ENCODE measurements at places on chromosomes 5 and 9.

- DNase-seq, result peak; percentile 75
Measured at GRCh38 chr5:172187118-172188032, 649 bp downstream of the STK10 start.

DNA sequence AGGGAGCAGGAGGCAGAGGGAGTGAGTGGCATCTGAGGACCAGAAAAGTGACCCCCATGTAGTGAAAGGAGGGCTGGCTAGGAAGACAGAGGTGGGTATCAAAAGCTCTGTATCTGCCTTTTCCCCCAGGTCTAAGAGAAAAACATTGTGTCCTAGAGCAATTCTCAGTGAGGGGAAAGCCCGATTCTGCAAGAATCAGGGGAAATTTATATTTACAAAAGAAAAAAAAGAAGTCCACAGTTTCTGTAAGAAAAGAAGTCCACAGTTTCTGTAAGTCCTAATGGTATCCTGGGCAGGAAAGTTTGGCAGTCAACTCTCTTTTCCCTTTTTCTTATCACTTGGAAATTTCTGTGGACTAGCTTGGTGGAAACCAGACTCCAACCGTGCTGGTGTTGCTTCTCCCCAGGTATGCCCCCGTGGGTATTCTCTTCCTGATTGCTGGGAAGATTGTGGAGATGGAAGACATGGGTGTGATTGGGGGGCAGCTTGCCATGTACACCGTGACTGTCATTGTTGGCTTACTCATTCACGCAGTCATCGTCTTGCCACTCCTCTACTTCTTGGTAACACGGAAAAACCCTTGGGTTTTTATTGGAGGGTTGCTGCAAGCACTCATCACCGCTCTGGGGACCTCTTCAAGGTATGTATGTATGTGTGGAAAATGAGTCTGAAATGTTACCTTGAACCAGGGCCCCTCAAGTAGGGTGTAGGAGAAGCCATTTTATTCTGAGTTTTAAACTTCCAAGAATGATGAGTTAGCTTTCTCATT lies 73.0 kb downstream of the SLC1A3 start:
- DNase-seq, result no peak

DNA sequence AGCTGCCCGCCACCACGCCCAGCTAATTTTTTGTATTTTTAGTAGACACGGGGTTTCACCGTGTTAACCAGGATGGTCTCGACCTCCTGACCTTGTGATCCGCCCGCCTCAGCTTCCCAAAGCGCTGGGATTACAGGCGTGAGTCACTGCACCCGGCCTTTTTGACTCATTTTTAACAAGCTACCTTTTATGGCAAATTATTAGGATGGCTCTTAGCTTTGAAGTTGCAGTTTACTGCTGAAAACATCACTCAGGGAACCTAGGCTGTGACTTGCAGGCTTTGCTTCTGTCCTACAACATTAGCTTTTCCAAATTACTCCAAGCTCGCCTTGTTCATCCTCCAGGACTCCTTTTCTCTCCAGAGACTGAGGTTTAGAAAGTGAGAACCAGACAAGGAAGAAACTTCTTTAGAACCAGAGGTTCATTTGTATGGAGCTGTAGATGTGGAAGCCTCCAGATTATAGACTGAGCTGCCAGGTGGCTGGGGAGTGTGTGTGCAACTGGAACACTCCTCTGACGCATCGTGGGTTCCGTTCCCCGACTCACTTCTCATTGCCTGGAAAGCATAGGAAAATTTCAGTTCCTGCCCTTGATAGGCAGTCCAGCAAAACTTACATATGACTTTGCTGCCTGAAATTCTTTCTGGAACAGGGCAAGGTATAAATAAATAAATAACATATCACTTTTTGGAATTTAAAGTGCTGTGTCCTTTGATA lies 23.8 kb upstream of the SPTAN1 start:
- DNase-seq, result no peak

- no peak for DNase-seq
Measured at GRCh38 chr5:171454549-171454948, 35.1 kb downstream of the FGF18 start.

GRCh38 chr5:154141745-154142221 lies 48.8 kb upstream of the GALNT10 start:
- DNase-seq, result no peak

DNA sequence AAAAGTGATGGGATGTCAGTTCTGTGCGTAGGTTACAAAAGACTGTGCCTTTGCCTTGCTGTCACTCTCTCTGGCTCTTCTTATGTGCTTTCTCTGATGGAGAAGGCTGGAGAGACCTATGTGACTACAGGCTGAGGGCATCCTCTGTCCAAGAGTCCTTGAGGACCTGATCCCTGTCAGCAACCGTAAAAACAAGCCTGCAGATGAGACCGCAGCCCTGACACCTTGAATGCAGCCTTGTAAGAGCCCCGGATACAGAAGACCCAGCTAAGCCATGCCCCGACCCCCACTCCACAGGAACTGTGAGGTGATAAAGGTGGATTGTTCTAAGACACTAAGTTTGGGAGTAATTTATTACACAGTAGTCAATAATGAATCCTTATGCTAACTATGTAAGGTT lies 32.6 kb upstream of the FRRS1L start:
- DNase-seq, result no peak

GRCh38 chr9:93116072-93116961 lies 17.7 kb downstream of the NINJ1 start:
- no peak for DNase-seq

GRCh38 chr9:33229359-33230114 lies 10.4 kb upstream of the SPINK4 start:
- DNase-seq, result no peak

- no peak for DNase-seq
Measured at GRCh38 chr9:115135821-115136778, 18.1 kb upstream of the TNC start.

GRCh38 chr9:114606068-114606467 lies 5.0 kb upstream of the TMEM268 start:
- DNase-seq, result no peak

- DNase-seq, result no peak
Measured at GRCh38 chr9:76585487-76586389, 126.8 kb downstream of the GCNT1 start.

- DNase-seq, result no peak
Measured at GRCh38 chr5:176716320-176716719, 69.0 kb downstream of the TSPAN17 start.

DNA sequence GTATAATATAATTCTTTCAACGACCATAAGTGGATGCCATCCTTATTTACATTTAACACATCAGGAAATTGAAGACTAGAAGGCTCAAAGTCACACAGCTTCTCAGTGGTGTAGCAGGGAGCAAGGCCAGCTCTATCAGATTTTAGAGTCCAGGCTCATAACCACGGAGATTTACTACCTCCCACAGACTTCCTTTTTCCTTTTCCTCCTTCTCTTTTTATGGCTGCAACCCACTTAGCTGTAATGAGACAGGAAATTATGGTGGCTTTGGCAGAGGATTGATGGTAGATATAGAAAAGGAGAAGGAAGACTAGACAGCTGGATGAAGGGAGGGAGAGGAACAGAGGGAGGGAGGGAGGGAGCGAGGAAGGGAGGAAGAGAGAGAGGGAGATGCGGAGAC lies 47.4 kb downstream of the SPEF2 start:
- no peak for DNase-seq

GRCh38 chr5:179454356-179454755 lies 96.0 kb upstream of the RUFY1 start:
- no peak for DNase-seq

DNA sequence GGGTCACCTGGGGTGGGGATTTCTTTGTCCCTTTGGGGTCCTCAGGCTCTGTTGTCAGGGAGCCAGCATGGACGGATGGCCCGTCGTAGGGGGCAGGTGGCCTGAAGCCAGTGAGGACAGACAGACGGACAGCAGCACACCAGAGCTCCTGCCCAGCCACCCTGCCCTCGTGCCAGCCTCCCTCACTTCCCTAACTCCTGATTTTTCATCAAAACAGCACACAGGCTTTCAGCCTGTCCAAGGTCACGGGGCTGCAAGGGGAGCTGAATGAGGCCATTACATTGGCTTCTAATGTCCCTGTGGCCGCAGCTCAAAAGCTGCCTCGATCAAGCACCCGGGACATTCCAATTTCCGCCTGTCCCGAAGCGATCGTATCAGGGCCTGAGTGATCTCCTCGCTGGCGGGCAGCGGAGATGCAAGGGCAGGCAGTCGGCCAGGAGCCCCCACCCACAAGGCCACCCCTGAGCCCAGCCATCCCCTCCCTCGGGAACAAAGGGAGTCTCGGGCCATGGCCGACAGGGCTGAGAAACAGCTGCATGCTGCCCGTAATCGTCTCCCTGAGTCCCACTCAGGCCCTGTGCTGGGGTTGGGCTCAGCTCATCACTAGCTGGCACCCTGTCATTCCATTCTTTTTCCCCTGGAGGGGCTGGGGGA lies 50.5 kb upstream of the RNU6ATAC start:
- DNase-seq, result no peak

GRCh38 chr5:149273237-149273636 lies 1.6 kb downstream of the AFAP1L1 start:
- no peak for DNase-seq

- DNase-seq, result no peak
Measured at GRCh38 chr9:119370816-119371215, 1.6 kb upstream of the BRINP1 start.

- DNase-seq, result no peak
Measured at GRCh38 chr9:27460226-27461023, 63.7 kb upstream of the IFNK start.

GRCh38 chr5:84374568-84374967 lies 10.1 kb downstream of the EDIL3 start:
- DNase-seq, result no peak

GRCh38 chr5:159820692-159821091 lies 95.6 kb upstream of the ADRA1B start:
- no peak for DNase-seq

DNA sequence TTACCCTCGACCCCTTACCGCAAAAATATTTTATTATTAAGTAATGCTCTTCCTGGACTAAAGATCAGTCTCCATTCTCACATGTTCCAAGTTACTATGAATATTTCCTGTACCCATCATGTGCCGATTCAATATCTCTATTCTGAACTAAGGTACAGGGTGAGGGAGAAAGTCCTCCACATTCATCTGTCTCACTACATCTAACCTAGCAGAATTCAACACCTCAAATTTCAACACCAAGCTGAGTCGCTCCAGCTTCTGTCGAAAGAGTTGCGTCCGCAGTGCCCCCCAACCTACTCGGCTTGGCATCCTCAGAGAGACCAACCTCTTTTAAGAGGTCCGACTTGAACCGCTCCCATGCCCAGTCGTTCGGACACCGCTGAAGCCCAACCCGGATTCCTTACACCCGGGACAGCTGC lies 1.0 kb downstream of the CERT1 start:
- no peak for DNase-seq

GRCh38 chr9:18865542-18865941 lies 167.5 kb downstream of the SAXO1 start:
- no peak for DNase-seq

DNA sequence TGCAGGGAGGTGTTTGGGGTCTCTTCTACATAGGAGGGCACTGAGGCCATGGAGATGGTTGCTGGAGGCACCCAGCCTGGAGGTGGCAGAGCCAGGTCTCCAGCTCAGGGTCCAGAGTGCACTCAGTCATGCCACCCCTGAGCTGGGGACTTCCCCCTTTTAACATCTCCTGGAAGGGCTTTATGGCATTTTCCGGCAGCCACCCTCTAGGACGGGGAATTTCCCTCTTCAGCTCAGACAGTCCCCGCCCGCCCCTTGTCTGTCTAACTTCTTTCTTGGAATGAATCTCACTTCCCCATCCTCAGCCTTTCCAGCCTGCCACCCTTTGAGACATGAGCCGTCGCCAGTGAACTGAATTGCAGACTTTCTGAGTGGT lies 49.9 kb downstream of the COL15A1 start:
- DNase-seq, result no peak

GRCh38 chr5:37436146-37436934 lies 57.2 kb downstream of the WDR70 start:
- no peak for DNase-seq

DNA sequence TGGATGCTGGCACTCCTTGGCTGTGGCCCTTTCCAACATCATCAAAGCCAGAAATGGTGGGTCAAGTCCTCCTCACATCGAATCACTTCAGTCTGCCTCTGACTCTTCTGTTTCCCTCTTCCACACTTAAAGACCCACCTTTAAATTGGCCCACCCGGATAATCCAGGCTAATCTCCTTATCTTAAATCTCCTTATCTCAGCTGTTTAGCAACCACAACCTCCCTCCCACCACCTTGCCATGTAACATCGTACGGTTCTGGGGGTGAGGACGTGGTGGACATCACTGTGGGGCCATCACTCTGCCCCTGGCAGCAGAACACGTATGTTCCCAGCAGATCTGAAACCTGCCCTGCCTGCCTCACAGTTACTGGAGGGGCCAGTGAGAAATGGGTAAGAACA lies 11.5 kb downstream of the IGFBPL1 start:
- DNase-seq, result no peak

GRCh38 chr5:17819783-17820182 lies 185.5 kb downstream of the TAF11L14 start:
- DNase-seq, result no peak

- DNase-seq, result no peak
Measured at GRCh38 chr5:136667789-136668188, 302.4 kb upstream of the TRPC7 start.

DNA sequence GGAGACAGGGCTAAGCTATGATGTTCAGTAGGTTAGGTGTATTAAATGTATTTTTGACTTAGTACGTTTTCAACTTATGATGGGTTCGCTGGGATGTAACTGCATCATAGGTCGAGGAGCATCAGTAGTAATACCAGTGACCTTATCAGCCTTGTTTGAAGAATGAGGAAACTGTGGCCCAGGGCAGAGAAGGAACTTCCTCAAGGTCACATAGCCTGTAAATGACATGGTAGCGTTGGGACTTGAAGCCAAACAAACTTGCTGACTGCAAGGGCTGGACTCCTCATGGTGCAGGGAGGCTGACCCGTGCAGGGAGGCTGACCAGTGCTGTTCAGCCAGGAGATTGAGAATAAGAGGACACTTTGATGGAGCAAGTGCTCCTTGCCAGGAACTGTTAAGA lies 21.3 kb upstream of the PTPN3 start:
- DNase-seq, result no peak

- DNase-seq, result no peak
Measured at GRCh38 chr5:14078716-14079115, 64.4 kb upstream of the TRIO start.

DNA sequence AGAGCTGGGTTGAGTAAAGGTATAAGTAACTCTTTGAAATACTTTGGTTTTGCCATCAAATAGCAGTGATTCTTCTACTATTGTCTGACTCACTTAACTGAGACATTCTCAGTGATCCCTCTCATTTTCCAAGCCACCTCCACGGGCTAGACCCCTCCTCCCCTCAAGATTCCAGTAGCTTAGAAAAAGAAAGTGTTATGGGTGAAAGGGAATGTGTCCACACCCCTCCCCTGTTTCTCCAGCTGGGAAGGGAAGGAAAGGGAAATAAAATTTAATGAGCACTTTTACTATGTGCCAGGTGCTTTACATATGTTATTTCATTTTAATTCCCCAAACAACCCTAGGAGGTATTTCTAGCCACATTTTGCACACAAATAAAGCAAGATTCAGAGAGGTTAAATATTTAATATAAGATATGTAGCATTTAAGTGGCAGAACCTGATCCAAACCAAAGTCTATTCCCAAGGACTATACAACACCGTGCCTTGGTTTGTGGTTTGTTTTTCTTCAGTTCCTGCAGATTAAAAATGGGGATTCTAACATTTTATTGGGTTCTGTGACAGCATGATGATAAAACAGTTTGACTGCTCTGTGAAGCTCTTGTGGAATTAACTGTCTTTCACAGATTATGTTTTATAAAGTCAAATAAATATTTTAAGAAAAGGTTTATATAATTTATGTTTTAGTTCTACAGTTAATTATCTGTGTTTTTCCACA lies 135.9 kb downstream of the ZSWIM6 start:
- no peak for DNase-seq

Data from T-helper 22 cell (primary cell).